Astrocyte (in vitro differentiated cells and primary cell): ENCODE measurements at places on chromosomes 5 and 9. TPM values are rescaled to one million over a fixed set of nuclear protein-coding genes. Genes with fewer than 3 reads are reported as not detected.
A peak's percentile ranks its signal among the peaks of the same experiment; 100 is the strongest.

The GCNT4 gene
- 9.0 and 9.4 TPM in 2 replicates for total RNA-seq

The AK8 gene
- total RNA-seq, result 0.27 and 0.84 TPM in 2 replicates

The RASGEF1C gene
- 0.22 and 0.41 TPM in 2 replicates for total RNA-seq

The ESM1 gene
- total RNA-seq, result 0.54 TPM in 1 of 2 replicates, not detected in the other

The PCDHB14 gene
- total RNA-seq, result 5.6 and 6.4 TPM in 2 replicates

The SERF1A gene
- total RNA-seq, result 3.3 and 5.5 TPM in 2 replicates

The SRP19 gene
- 73.1 and 73.5 TPM in 2 replicates for total RNA-seq

The BARHL1 gene
- not detected in 2 replicates for total RNA-seq

The SPINK13 gene
- total RNA-seq, result not detected in 2 replicates

- DNase-seq, result no peak
These were observed 127.2 kb upstream of the SLC30A5 start for GRCh38 chr5:68966596-68966995.

DNA sequence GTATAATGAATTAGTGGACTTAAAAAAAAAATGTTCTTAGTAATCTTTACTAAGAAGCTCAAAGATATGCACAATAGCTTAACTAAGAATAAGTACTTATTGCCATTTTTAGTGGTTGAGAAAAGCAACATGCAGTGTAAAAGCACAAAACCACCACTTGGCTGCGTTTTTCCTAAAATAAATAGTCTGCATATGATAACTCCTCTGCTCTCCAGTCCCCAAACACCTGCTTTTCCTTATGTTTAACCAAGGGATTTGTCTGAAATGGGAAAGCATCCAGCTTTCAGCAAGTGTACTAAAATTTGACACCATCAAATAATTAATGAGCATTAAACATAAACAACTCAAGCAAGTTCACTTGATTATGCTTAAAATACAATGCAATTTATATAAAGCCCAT is 41.4 kb downstream of the PSIP1 start:
- peak; percentile 10 for DNase-seq

- DNase-seq, result no peak
These were observed 1439.6 kb upstream of the C9orf72 start for GRCh38 chr9:29012911-29013310.

DNA sequence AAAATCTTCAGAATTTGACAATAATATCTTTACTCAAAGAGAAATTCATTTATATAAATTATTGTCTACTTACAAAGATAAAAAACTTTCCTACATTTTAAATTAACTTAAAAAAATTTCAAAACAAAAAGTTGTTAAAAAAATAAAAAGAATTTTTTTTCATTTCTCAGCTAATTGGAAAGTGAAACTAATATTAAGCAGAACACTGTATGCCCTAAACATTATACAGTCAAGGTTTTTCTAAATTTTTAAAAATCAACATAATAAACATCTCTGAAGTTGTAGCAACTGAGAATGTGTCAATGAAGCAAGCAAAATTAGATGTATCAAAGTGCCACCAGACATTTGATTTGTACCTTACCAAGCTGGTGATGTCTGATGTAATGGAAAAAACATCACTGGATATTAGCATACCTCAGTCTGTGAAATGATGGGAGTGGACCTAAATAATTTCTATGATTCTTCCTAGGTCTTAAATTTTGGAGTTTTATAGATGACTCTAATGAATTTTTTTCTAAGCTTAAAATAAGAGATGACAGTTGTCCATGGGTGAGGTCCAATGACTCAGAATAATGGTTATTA is 290.1 kb downstream of the ADAMTS6 start:
- DNase-seq, result peak; percentile 38

DNA sequence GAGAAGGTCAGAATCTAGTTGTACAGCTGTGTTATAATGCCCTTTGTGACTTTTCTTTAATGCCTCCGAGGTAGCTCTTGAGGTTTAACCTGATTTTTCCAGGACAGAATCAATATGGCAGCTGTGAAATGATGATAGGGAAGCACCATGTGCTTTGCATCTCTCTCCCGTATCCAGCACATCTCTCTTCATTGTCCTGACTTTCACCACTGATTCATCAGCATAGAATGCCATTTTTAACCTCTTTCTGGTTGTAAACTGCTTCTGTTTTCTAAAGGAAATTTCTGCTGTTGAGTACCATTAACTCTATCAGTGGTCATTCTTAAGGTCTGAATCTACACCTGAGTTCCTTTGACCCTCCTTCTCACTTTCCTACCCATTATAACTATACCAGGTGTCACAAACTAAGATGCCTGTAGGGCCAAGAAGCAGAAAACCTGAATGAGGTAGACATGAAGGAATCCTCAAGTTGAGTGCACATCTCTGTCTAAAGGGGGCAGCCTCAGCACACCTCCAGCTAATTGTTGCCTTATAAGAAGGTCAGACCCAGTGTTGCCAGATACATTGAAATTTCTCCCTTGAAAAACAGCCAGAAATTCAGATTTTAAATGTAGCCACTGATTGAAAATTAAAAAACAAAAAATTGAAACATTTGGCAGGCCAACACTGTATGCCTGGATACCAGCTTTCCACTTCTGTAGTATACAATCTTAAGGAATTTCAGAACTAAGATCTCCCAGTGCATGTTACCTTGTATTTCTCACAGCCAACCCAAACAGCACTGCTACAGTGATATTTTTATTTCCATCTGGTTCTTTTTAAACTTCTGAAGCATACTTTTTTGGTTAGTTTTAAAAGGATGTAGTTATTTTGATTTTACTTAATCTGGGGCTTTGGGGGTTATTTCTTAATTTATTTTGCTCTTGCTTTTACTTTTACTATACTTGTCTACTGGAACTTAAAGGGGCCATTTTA is 35.8 kb upstream of the TLX3 start:
- no peak for DNase-seq

- DNase-seq, result no peak
These were observed 161.3 kb downstream of the CAVIN4 start for GRCh38 chr9:100739208-100739607.

- DNase-seq, result no peak
These were observed 16.2 kb downstream of the HINT1 start for GRCh38 chr5:131148835-131149234.

- no peak for DNase-seq
These were observed 88.5 kb upstream of the SLC27A6 start for GRCh38 chr5:128876569-128877382.

GRCh38 chr9:90169490-90169889 is 473.1 kb downstream of the DIRAS2 start:
- no peak for DNase-seq

DNA sequence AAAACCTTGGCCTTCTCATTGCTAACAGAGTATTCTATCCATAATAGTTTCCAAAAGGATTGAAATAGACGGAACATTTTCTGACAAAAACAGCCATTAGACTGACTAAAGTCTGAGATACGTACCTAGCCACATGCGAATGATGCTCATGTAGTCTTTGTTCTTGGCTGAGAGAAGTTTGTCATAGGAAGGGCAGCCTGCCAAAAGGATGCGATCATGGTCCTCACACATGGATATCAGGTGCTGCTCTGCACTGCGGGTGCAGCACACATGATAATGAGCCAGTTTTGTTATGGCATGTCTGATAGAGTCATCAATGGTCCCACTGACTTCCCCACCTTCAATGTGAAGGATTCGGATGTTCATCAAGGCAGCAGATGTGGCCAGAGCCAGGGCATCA is 12.3 kb downstream of the GNE start:
- no peak for DNase-seq

GRCh38 chr5:167900340-167900935 is 391.0 kb upstream of the WWC1 start:
- DNase-seq, result no peak

DNA sequence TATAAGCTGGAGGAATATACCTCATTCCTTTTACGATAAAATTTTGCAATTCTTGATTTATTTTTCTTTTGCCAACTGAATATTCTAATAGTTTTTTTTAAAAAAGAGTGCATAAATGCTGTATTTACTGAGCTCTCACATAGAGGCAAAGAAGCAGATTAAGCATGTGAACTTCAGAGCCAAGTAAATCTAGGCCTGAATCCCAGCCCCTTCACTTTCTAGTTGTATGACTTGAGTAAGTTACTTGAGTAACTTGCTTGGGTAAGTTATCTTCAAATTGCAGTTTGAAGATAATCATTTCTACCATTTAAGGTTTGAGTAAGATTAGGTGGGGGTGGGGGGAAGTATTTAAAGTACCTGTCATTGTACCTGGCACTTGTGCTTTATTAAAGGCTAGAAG is 21.8 kb downstream of the LURAP1L start:
- no peak for DNase-seq

DNA sequence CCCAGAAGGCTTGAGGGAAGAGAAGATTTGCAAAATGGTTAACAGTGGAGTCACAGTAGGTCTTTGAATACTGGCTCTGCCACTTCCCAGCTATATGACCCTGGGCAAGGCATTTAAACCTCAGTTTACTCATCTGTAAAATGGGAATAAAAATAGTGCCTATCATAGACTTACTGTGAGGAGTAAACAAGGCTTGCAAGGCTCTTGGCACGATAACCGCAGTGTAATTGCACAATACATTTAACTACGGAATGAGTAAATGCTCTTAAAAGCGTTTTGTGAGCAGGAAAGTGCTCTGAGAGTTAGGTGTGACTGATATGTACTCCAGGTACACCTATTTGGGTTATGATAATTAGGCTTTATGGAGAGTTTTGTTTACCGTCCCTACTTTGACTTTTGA is 8.4 kb downstream of the SLC36A3 start:
- DNase-seq, result no peak

GRCh38 chr5:96001262-96001661 is 39.6 kb upstream of the ELL2 start:
- DNase-seq, result peak; percentile 47

GRCh38 chr9:6759185-6759977 is 1.6 kb downstream of the KDM4C start:
- peak; percentile 84 for DNase-seq

DNA sequence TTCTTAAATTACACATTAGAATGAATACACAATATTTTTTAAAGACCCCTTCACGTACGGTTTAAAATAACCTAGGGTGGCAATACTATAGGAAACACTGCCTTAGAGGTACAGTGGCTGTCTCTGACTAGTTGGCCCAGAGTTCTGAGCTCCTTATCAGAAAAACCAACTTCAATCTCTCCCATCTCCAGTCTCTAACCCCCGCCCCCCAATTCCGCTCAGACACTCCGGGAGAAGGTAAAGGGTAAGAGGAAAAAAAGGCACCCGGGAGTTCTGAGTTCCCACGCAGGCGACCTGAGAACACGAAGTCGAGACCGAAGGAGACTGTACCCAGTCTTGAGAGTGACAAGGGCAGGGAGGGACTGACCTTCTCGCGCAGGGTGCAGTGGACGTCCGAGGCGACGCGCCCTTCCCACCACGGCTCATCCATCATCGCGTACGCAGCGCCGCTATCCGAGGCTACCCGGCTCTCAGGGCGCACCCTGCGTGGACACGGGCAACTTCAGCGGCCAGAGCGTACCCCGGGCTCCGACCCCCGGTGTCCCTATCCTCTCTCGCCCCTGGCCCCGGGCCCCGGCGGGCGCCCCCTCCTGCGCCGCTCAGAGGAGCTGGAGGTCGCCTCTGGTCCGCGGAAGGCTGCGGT is 752 bp downstream of the CCNJL start:
- no peak for DNase-seq

GRCh38 chr9:121837113-121837961 is 185.9 kb downstream of the DAB2IP start:
- no peak for DNase-seq

- DNase-seq, result no peak
These were observed 578.5 kb downstream of the BNC2 start for GRCh38 chr9:16291921-16292320.

DNA sequence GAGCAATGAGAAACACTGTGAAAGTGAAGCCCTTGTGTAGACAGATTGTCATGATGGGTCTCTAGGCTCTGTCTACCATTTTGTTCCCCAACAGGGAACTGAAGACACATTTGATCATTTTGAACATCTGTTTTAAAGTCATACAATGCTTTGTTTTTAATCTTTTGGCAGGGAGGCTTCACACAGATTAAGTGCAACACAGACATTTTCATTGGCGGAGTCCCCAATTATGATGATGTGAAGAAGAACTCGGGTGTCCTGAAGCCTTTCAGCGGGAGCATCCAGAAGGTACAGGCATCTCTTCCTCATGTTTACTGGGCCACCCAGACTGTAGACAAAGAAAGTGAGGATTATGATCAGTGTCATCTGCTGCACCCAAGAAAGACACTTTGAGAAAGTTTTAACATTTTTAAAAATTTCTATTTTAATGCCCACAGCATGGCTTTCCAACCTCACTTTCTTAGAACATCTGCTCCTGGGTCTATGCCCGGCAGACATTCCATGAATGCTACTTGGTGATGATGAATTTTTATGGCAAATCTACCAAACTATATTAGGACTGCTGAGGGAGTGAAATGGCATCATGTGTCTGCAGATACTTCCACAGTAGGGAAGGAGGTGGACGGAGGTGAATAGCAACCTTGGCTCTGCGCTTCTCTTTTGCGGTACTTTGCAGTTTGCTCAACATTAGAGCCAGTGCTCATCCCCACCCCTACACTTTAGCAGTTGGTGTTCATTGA is 121.3 kb downstream of the LIFR start:
- DNase-seq, result peak; percentile 59
